NCI-H2081 (cell line): ENCODE measurements at places on chromosomes 5 and 9.

GRCh38 chr9:111231801-111232580 is 98.0 kb downstream of the OR2K2 start:
- DNase-seq: no peak

GRCh38 chr5:58454025-58454424 is 5.9 kb downstream of the PLK2 start:
- no peak for DNase-seq

- no peak for DNase-seq
Measured at GRCh38 chr9:128657344-128657704, 677 bp upstream of the DYNC2I2 start.

GRCh38 chr9:89138463-89139390 is 39.9 kb downstream of the SHC3 start:
- no peak for DNase-seq

DNA sequence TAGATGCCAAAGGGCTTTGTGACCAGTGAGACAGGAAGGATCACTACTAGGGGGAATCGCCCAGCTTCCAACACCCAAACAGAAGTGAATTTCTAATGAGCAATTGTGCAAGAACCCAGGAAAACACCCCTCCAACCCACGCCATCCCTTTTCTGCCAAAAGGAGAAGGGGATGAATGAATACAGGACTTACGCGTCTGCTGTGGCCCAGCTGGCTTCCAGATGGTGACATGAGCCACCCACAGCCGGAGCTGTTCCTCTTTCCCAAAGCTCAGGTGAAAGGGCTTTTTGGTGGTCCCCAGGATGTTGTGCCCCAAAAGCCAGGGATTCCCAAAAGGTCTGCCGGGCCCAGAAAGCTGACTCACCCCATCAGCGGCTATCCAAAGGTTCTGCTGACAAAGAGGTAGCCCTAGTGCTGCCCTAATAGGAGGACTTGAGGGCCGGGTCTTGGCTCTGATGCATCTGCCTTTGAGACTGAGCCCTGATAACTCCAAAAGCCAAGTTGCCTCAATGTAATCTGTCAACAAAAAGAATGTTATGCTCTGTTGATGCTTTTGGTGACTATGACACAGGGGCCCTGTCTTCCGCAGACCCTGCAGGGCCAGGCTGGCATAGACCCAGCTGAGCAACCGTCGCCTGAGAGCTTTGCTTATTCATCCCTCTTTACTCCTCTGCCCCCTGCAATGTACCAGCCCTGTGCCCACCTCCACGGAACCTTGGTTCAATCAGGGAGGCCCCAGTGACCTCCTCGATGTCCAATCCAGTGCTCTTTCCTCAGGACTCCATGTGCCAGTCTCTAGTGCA is 14.5 kb downstream of the GSN start:
- DNase-seq: no peak

DNA sequence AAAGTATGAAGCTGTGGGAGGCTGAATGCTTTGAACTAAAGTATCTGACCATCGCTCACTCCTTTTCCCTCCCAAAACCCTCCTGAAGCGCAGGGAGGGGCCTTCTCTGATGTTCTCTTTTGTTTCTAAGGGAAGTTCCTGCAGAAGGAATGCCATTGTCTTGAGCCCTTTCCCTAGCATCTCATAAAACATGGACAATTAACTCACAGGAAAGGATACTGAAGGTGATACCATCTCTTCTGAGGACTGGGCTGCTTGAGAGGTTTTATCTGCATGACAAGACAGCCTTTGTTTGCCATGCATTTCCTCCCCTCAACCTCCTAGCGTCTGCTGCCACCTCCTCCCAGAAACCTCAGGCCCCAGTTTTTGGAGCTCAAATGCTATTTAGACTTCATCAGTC is 4.3 kb upstream of the RMND5B start:
- DNase-seq: no peak

GRCh38 chr9:106535439-106535838 is 327.5 kb upstream of the ZNF462 start:
- DNase-seq: no peak

- no peak for DNase-seq
Measured at GRCh38 chr9:98359569-98359968, 104.1 kb upstream of the TBC1D2 start.

- no peak for DNase-seq
Measured at GRCh38 chr5:14998491-14998890, 126.9 kb upstream of the ANKH start.

GRCh38 chr5:149740341-149740740 is 10.2 kb downstream of the PPARGC1B start:
- no peak for DNase-seq

GRCh38 chr5:71830681-71831539 is 111.8 kb downstream of the CARTPT start:
- DNase-seq: peak; percentile 35

GRCh38 chr5:76724871-76725270 is 8.9 kb downstream of the F2R start:
- no peak for DNase-seq

DNA sequence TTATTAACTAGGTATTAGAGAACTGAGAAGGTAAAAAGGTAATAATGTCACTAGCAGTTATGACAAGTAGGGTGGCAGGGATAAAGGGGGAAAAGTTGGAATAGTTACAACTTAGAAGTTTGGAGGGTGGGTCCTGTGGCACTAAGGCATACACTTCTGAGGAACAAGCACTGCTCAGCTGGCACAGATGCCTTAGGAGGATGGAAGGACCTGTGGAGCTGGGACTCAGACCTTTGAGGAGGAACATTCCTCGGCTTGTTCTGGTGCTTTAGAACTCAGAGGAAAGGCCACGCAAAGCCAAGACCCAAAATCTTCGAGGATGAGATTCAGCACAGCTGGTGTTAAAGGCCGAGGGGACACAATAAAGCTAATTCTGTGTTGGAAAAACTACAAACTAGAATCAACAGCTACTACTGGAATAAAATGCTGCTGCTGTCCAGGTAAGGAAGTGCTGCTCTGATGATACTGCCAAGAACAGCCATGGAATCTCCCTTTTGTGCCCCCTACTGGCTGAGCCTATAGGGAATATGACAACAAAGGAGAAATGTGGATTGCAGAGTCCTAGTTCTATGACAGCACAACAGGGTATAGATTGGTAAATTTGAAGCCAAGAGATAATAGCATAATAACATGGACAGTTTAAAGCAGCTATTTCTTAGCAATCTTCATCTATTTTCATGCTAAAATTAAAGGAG is 126.7 kb downstream of the SLC25A46 start:
- no peak for DNase-seq

DNA sequence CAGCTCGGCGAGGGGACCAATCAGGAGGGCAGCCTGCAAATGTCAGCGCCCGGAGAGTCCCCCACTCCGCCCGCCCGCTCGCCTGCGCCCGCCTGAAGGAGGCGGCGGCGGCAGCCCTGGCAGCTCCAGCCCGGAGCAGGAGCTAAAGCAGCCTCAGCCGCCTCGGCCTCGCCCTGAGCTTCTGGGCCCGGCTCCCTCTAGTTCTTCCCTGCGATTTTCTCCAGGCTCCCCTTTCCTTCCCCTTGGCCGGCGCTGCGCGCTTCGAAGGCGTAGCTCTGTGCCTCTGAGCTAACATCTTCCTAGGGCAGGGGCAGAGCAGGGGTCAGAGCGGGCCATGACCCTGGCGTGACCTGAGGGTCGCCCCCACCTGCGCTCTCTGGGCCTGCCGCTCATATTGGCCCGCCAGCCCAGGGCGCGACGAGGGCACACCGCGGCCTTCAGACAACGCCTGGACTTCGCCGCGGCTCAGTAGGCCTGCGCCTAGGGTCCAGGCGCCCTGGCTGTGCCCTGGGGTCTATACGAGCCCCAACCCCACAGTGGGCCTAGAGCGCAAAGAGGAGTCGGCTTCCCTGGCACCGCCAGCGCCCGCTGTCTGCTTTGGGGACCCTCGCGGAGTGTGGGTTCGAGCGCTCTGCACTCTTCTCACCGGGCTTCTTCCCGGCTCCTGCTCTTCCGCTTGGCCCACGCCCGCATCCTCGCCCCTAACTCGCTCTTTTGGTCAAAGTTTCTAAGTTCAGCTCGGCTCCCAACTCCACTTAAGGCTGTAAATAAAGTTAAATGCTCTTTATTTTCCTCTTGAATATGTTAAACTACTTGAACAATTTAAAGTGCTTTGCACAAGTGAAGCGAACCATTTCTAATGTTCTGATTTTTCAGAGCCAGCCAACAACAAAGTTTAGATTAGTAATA is 504 bp upstream of the OTP start:
- DNase-seq: no peak

GRCh38 chr5:139388198-139388821 is 1.4 kb downstream of the MZB1 start:
- no peak for DNase-seq

DNA sequence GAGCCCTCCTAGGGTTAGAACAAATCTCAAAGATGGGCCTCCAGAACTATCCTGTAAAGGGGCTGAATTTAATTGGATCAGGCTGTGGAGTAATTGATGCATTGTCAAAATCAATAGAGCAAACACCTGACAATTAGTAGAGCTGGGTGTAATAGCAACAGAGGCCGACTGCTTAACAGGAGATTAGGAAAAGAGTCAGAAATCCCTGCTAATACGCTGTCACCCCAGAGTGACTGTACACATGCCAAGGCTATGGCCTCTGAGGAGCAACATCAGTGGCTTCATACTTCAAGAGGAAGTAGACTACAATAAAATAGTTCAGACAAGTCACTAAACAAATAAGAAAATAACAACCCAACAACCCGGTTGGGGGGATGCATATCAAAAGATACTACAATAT is 18.7 kb upstream of the GRPEL2 start:
- no peak for DNase-seq

DNA sequence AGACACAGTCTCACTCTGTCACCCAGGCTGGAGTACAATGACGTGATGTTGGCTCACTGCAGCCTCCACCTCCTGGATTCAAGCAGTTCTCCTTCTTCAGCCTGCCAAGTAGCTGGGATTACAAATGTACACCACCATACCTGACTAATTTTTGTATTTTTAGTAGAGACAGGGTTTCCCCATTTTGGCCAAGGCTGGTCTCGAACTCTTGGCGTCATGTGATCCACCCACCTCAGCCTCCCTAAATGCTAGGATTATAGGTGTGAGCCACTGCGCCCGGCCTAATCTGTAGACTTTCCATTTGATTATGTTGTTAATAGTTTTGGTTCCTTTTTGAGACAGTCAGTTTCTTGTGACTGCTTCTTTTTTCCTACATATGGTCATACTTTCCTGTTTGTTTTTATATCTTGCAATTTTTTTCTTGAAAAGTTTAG is 31.0 kb downstream of the MTREX start:
- DNase-seq: no peak

- DNase-seq: peak; percentile 26
Measured at GRCh38 chr9:126965541-126966428, 51.2 kb downstream of the RALGPS1 start.

GRCh38 chr9:105299190-105299854 is 54.9 kb downstream of the SLC44A1 start:
- DNase-seq: no peak

GRCh38 chr9:104850786-104851545 is 77.0 kb downstream of the ABCA1 start:
- DNase-seq: no peak

GRCh38 chr5:110768138-110768860 is 29.5 kb downstream of the SLC25A46 start:
- no peak for DNase-seq

DNA sequence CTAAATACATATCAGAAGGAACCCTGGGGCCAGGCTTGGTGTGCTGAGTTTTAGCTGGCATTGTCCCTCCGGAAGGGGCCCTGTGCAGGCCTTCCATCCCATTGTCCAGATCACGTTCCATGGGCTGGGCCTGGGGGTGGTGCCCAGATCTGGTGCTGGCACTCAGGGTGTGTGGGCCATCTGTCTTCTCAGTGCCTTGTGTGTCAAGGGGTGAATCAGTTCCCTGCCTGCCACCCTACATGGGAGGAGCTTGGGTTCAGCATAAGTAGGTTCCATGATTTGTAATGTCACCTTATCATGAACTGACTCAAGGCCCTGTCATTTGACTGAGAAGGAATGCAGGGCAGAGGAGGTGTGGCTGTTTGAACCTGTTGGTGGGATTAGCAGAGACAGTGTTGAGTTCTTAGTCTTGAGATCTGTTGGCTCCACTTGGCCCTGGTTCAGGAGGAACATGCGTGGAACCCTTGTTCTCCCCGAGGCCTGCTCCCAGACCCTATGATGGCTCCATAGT is 176.8 kb downstream of the MACROH2A1 start:
- no peak for DNase-seq

GRCh38 chr9:87711857-87712800 is 13.8 kb upstream of the CTSL start:
- DNase-seq: no peak

GRCh38 chr9:32339424-32339823 is 45.0 kb upstream of the ACO1 start:
- no peak for DNase-seq

GRCh38 chr9:134390537-134390936 is 64.3 kb downstream of the RXRA start:
- no peak for DNase-seq

GRCh38 chr9:35350827-35351549 is 138.9 kb upstream of the RUSC2 start:
- no peak for DNase-seq

- DNase-seq: no peak
Measured at GRCh38 chr5:143606043-143606752, 202.7 kb upstream of the NR3C1 start.

- DNase-seq: no peak
Measured at GRCh38 chr9:115845648-115846312, 307.8 kb upstream of the PAPPA start.

DNA sequence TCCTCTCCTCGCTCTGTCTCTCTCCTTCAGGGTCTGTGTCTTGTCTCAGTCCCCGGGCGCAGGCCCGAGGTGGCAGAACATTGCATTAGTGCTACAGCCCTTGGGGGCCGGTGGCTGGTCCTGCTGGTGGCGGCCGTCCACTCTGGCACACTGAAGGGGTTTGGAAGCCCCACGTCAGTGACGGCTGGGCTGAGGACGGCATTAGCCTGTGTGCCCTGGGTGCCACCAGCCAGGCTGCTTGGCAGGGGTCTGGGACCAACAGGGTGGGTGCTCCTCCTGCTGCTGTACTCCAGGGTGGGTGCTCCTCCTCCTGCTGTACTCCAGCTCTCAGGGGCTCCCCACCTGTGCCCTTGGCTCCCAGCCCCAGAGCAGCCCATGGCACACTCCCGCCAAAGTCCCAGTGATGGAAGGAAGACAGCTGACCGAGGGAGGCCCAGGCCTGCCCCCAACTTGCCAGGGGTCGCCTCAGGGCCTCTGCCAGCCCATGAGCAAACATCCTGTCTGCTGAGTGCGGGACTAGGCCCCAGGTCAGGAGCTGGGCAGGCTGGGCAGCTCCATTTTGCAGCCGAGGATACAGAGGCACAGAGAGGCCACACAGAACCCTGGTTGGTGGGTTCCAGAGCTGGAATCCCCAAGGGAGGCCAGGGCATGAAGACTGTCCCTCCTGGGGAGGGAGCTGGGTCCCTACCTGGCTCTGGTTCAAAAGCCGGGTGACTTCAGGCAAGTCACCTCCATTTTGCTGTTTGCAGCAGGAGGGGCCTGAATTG is 27.3 kb downstream of the SARDH start:
- no peak for DNase-seq

GRCh38 chr5:149747833-149748366 is 17.8 kb downstream of the PPARGC1B start:
- DNase-seq: no peak
